ENCODE measurements at places on chromosomes 12 and 14. TPM values are rescaled to one million over a fixed set of nuclear protein-coding genes. Genes with fewer than 3 reads are reported as not detected.

- H3K36me3 ChIP-seq, result no peaks in the 10 kb centered on the region
- no peak for DNase-seq
- no peak overlapping the region for H3K4me3 ChIP-seq
- no peaks in the 10 kb centered on the region for H3K4me1 ChIP-seq
- peaks cover 53% of the 10 kb centered on the region for H3K27me3 ChIP-seq
- H3K27ac ChIP-seq, result no peak overlapping the region
These were observed 45.4 kb downstream of the RPH3A start for GRCh38 chr12:112836736-112837628.

DNA sequence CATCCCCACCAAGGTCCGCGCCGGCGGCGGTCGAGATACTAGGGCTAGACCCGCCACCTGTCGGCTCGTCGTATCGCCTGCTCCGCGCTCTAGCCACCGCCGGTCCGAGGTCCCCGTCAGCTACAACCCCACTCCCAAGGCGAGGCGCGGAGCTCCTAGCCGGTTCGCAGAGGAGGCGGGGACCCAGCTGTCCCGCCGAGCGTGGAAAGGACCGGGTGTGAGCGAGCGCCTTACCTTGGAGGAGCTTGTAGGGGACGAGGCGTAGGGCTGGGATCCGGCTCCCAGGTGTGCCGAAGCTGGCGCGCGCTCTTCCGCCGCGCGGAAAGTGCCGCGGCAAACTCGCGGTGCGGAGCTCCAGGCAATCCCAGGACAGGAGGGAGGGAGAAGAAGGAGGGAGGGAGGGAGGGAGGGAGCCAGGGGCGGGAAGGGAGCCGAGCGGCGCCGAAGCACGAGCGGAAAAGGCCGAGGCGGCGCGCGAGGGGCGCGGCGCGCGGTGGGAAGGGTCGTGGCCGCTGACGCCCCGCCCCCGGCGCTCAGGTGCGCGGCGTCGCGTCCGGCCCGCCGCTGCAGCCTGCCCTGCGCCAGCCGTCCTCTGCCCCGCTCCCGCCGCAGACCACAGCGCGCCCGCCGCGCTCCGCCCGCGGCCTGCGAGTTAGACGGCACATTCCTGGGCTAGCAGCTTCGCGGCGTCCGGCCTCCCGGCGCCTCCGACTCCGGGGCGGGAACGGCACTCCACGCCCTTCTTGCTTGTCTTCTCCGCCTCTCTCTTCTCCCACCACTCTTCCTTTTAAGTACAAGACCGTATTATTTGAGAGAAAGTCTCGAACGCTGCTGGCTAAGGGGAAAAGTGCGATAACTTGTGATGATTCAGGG is at the start of gene PAWR:
TSS of gene PAWR (minus strand) at position 327 of the 873 bp plus-strand sequence. CDS start 720 bp downstream, outside the sequence.
- H3K27me3 ChIP-seq, result no peaks in the 10 kb centered on the region
- peak within 1 kb of the TSS; percentile 82 for H3K27ac ChIP-seq
- peaks cover 6% of the 10 kb centered on the region for H3K4me1 ChIP-seq
- no peaks in the 10 kb centered on the region for H3K36me3 ChIP-seq

GRCh38 chr12:2292560-2292959 is 239.8 kb downstream of the CACNA1C start:
- H3K4me3 ChIP-seq, result no peak overlapping the region
- no peaks in the 10 kb centered on the region for H3K27me3 ChIP-seq
- peak; percentile 46 for DNase-seq
- H3K27ac ChIP-seq, result peak overlapping the region; percentile 8
- no peaks in the 10 kb centered on the region for H3K36me3 ChIP-seq
- H3K4me1 ChIP-seq, result no peaks in the 10 kb centered on the region

DNA sequence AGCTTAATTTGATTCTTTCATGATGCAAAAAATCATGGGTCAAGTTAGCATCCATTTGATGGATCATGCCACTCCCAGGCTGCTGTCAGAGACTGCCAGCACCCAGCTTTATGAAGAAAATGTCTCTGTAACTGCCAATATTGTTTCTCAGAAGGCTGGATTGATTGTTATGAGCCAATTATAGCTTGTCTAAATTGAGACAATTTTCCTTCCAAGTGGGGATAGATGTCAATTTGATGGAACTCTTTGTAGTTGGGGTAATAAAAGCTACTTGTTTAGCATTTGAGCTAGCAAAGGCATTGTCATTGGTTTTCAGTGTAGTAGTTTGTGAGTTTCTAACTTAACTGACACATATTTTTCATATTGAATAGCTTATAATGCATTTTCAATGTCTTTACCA is 82.1 kb upstream of the DACT1 start:
- H3K27me3 ChIP-seq, result no peaks in the 10 kb centered on the region
- H3K4me1 ChIP-seq, result no peaks in the 10 kb centered on the region
- H3K4me3 ChIP-seq, result no peak overlapping the region
- no peaks in the 10 kb centered on the region for H3K36me3 ChIP-seq
- no peak for DNase-seq

DNA sequence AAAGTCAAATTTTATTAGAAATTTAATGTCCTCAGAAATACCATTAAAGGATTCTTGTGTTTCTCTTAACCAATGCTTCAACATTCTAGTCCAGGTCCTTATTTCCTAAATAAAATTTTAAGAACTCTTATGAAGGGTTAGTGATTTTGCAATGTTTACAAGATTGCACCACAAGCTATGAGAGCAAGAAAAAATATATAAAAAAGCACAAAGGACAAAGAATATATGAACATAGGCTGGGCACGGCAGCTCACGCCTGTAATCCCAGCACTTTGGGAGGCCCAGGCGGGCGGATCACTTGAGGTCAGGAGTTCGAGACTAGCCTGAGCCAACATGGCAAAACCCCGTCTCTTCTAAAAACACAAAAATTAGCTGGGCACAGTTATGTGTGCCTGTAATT is 7.7 kb downstream of the RACGAP1 start:
- no peaks in the 10 kb centered on the region for H3K36me3 ChIP-seq
- no peak overlapping the region for H3K27ac ChIP-seq
- H3K4me3 ChIP-seq, result no peak overlapping the region
- no peak for DNase-seq
- no peaks in the 10 kb centered on the region for H3K27me3 ChIP-seq

GRCh38 chr12:95548539-95549391 is 2.5 kb downstream of the USP44 start:
- no peaks in the 10 kb centered on the region for H3K36me3 ChIP-seq
- no peaks in the 10 kb centered on the region for H3K4me1 ChIP-seq
- DNase-seq, result no peak

DNA sequence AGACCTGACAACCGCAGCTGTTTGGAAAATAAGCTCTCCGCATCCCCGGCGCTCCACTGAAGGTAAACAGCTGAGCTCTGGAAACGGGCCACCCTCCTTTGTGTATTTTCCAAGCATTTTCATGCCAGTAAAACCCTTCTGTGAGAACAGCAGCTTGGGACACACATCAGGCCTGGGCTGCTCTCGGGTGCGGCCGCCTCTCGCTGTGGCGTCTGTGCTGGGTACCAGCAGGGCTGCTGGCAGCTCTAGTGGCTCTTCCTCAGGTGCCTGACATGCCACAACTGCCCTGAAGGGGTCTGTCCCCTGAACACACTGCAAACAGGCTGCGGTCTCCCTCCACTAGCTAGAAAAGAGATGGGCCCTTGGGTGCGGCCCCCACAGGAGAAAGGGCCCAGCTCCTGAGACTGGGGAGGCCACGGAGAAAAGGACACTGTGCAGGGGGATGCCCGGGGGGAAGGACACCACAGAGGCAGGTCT is 96.3 kb downstream of the ITPK1 start:
- H3K27ac ChIP-seq, result no peak overlapping the region
- no peaks in the 10 kb centered on the region for H3K36me3 ChIP-seq
- H3K4me3 ChIP-seq, result no peak overlapping the region
- peaks cover 31% of the 10 kb centered on the region for H3K4me1 ChIP-seq
- H3K27me3 ChIP-seq, result no peaks in the 10 kb centered on the region

GRCh38 chr14:100426314-100426713 is 103.2 kb downstream of the SLC25A47 start:
- H3K4me3 ChIP-seq, result no peak overlapping the region
- H3K27ac ChIP-seq, result no peak overlapping the region
- no peak for DNase-seq
- no peaks in the 10 kb centered on the region for H3K27me3 ChIP-seq
- no peaks in the 10 kb centered on the region for H3K36me3 ChIP-seq
- no peaks in the 10 kb centered on the region for H3K4me1 ChIP-seq

- no peak overlapping the region for H3K27ac ChIP-seq
- H3K36me3 ChIP-seq, result no peaks in the 10 kb centered on the region
- peaks cover 5% of the 10 kb centered on the region for H3K4me1 ChIP-seq
These were observed 223.0 kb downstream of the PTPRO start for GRCh38 chr12:15545334-15545733.

DNA sequence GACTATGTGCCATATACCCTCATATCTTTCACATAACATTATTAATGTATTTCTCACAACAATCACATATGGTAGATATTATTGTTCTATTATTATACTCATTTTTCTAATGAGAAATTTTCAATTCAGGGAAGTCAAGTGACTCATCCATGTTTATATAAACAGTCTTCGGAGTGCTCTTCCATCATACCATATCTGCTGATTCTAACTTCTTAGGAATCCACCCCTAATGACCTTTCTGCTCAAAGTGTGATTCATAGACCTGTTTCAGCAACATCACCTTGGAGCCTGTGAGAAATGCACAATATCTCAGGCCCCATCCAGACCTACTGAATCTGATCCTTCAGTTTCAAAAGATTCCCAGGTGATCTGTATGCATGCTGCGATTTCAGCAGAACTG is 39.8 kb upstream of the OVCH1 start:
- no peaks in the 10 kb centered on the region for H3K4me1 ChIP-seq
- H3K36me3 ChIP-seq, result peaks cover 10% of the 10 kb centered on the region
- no peak overlapping the region for H3K4me3 ChIP-seq

DNA sequence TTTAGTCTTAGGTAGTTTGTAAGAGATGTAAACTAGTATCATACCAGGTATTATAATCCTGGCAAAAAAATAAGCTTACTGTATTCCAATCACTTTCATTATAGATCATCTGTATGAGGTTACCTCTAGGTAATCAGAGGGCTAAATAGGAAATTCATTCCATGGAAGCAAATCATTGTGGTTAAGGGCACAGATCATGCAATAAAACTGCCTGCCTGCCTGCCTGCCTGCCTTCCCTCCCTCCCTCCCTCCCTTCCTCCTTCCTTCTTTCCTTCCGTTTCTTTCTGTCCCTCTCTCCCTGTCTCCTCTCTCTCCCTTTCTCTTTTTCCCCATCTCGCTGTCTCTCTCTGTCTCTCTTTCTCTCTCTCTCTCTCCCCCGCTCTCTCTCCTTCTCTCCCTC is 3.2 kb upstream of the CLEC9A start:
- H3K36me3 ChIP-seq, result no peaks in the 10 kb centered on the region
- DNase-seq, result no peak
- no peaks in the 10 kb centered on the region for H3K4me1 ChIP-seq
- no peak overlapping the region for H3K4me3 ChIP-seq
- no peaks in the 10 kb centered on the region for H3K27me3 ChIP-seq

DNA sequence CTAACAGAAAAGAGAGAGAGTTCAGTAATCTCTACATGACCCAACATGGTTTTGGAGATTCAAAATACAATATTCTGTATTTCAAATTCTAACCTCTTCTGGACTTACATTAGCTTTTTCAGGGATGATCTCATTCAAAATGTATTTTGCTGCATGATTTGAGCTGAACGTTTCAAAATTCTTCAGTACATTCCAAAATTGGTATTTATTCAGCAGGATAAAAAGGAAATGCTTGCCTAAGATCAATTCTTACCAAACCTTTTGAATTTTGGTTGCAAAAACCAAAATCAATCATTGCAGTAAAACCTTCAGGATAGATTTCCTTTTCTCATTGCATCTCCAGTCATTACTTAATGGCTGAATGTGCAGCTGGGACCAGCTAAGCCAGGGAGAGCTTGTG is 1761.3 kb upstream of the SEL1L start:
- H3K36me3 ChIP-seq, result no peaks in the 10 kb centered on the region
- no peak overlapping the region for H3K27ac ChIP-seq
- no peak for DNase-seq
- no peak overlapping the region for H3K4me3 ChIP-seq
- no peaks in the 10 kb centered on the region for H3K27me3 ChIP-seq

GRCh38 chr14:101220921-101221510 is 317.5 kb upstream of the RTL1 start:
- H3K4me1 ChIP-seq, result no peaks in the 10 kb centered on the region
- no peak overlapping the region for H3K27ac ChIP-seq
- H3K36me3 ChIP-seq, result no peaks in the 10 kb centered on the region
- no peaks in the 10 kb centered on the region for H3K27me3 ChIP-seq

DNA sequence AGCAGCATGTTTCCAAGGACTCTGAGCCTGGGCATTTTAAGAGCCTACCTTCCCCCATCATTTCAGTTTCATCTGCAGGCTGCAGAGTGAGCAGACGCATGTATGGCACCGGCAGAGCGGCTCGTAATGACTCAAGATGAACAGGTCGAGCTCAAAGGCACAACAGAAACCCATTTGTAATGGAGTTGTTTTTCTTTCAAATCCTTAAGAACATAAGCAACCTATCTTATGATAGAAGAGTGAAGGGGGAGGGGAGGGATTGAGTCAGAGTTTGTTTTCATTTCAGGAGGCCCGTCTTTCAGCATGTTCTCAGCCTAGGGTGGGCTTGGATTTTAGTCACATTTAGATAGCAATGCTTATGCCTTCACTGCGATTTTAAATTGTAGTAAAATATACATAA is 54.9 kb upstream of the CISTR start:
- no peak overlapping the region for H3K27ac ChIP-seq
- H3K36me3 ChIP-seq, result no peaks in the 10 kb centered on the region
- no peak for DNase-seq
- H3K4me1 ChIP-seq, result no peaks in the 10 kb centered on the region

DNA sequence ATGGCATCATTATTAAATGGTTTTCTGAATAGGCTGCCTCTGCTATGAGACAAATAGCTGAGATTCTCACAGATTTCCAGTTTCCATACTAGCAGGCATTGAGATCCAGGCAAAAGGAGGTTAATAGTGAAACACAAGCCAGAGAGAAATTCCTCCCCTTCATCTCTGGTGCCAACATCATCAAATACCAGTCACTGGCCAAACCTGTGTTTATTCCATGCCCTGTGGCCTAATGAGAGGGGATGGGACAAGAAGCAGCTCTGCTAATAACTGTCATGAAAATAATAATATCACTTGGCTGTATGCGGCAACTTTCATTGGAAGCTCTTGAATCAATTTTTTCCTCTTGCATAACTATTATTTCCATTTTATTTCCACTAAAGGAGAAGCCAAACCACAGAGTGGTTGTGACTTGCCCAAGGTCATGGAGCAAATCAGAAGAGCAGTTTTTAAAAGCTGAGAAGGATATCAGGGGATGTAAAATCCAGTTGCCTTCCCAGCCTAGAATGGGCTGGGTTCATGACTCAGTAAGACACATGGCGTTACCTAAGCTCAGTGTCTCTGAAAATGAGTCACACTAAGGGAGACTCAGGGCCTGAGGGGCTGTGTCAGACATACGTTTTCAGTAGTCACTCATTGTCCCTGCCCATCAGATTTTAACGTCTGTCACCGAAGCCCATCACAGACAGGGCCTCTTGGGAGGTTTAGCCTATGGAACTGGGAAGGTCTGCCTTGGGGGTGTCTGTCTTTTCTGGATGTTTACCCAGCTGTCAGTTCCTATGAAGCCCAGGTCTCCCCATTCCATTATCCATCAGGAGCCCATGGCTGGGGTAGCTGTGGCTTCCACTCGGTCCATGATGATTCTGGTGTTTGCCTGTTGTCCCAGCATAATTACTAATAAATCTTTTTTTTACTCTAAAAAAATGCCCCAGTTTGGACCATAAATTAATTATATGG is 208.8 kb upstream of the EEA1 start:
- DNase-seq, result no peak
- H3K27me3 ChIP-seq, result no peaks in the 10 kb centered on the region
- H3K4me1 ChIP-seq, result peaks cover 29% of the 10 kb centered on the region
- H3K27ac ChIP-seq, result peak overlapping the region; percentile 61
- H3K4me3 ChIP-seq, result no peak overlapping the region

- H3K36me3 ChIP-seq, result no peaks in the 10 kb centered on the region
- DNase-seq, result no peak
- H3K4me3 ChIP-seq, result no peak overlapping the region
- H3K27me3 ChIP-seq, result no peaks in the 10 kb centered on the region
These were observed 91.4 kb downstream of the VRK1 start for GRCh38 chr14:96888593-96888992.

Gene NUP37
- total RNA-seq, result 7.6 TPM

Gene PTPRQ
- 0.07 TPM for total RNA-seq

Gene TROAP
- total RNA-seq, result 1.0 TPM

Gene ITGB7
- total RNA-seq, result 1.1 TPM

Gene GYS2
- not detected for total RNA-seq
